HCT116 (cell line): ENCODE measurements at places on chromosomes 1 and 21. TPM values are rescaled to one million over a fixed set of nuclear protein-coding genes. Genes with fewer than 3 reads are reported as not detected.

ATP1A1 gene
- total RNA-seq: 290 TPM

GJA5 gene
- total RNA-seq: not detected

TMEM52 gene
- total RNA-seq: 27.5 TPM

SLC25A34 gene
- 0.59 TPM for total RNA-seq

CACNA1S gene
- total RNA-seq: not detected

OR2AK2 gene
- total RNA-seq: not detected

DNA sequence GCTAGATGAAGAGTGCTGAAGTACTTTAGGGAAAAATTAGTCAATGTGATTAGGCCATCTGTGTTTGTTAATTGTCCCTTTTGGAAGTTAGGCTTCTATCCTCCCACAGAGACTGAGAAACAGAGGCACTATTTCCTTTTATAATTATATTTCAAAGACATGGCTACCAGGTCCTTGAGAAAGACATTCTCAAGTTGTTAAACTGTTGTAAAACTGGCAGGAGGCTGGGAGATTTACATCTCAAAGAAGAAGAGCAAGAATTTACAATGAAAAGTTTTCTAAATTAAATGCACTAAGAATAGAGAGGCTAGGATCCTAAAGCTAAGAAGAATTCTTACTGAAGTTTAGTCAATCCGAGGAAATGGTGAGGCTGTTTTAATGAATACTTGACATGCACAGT is 74.0 kb upstream of the BRINP3 start:
- no peaks in the 10 kb centered on the region for H3K4me1 ChIP-seq
- DNase-seq: no peak
- H3K27me3 ChIP-seq: no peaks in the 10 kb centered on the region
- H3K4me3 ChIP-seq: no peak overlapping the region

DNA sequence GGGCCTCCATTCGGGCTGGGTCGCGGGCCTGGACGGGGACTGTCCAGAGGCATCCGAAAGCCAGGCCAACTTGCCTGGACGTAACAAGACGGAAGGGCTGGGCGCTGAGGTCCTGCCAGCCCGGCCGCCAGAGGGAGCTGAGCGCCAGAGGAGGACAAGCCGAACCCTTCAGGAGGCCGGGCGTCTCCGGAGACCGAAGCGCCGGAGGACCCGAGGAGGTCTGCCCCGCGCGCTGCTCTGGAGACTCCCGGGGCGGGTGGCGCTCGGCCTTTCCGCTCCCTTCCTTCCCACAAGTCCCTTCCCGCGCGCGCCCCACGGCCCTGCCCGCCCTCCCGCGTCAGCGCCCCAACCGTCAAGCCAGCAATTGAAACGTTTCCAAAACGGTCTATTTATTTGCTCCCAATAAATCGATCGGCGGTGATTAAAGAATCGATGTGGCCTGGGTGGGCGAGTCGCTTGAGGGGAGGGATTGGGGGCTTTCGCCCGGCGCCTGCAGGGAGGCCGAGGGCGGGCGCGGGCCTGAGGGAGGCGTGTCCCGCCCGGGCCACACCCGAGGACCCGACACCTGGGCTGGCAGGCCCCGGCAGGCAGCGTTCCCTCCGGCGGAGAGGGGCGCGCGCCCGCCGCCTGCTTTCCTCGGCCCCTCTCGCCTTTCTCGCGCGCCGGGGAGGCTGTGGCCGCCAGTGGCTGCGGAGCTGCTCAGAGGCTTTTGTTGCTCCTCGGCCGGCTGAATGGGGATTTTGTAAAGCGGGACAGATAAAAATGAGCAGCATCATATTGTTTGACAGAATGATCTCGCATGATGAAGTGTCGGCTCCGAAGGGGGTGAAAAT is 5.2 kb upstream of the FOXD3 start:
- DNase-seq: peak; percentile 78
- H3K27ac ChIP-seq: peak overlapping the region; percentile 73

DNA sequence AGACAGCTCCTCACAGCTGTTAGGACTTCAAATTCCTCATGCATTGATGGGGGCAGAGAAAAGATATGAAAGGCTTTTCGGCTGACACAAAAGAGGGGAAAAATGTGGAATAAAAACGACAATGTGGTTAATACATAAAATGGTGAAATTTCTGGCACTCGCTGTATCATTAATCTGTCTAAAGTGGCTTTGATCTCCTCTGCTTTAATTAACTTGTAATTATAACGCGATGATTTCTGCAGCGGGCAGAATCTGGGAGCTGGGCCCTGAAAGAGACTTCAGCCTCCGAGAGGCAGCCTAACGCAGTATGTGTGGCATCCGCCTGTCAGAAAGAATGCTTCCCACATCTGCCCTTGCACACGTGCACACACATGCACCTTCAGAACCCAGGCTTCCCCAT is 144.1 kb upstream of the IGSF21 start:
- no peaks in the 10 kb centered on the region for H3K36me3 ChIP-seq
- DNase-seq: no peak
- no peak overlapping the region for H3K4me3 ChIP-seq
- no peak overlapping the region for H3K27ac ChIP-seq

- H3K4me1 ChIP-seq: peaks cover 4% of the 10 kb centered on the region; the same call in 1 of the 2 replicates
- no peak for DNase-seq
- H3K4me3 ChIP-seq: no peak overlapping the region
- no peaks in the 10 kb centered on the region for H3K36me3 ChIP-seq
- no peak overlapping the region for H3K27ac ChIP-seq
- no peaks in the 10 kb centered on the region for H3K27me3 ChIP-seq
Observed at GRCh38 chr1:112806090-112806642, 91.0 kb upstream of the PPM1J start.

DNA sequence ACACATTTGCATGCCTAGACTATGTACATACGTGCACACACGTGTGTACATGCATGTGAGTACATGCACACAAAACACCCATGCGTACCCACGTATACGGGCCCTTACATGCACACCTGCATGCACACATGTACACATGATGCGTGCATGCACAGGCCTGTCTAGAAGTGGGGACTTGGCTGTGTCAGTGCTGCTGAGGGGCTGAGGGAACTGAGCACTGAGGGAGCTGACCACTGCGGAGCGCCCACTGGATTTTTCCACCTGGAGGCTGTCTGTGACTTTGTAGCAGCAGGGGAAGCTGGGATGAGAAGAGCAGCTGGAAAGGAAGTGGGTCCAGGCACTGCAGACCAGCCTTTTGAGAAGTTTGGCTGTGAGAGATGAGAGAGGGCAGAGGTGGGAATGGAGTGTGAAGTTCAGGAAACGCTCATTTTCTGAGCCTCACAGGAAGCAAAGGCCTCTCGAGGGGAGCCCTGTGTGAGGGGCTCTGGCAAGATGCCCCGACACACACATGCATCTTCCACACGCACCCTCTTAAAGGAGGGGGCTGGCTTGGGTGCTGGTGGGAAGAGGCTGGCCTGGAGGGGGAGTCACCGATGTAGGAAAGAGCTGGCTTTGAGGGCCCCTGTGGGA is 20.9 kb downstream of the PODN start:
- no peak overlapping the region for H3K4me3 ChIP-seq
- H3K27me3 ChIP-seq: no peaks in the 10 kb centered on the region
- no peaks in the 10 kb centered on the region for H3K36me3 ChIP-seq
- DNase-seq: no peak
- no peak overlapping the region for H3K27ac ChIP-seq

- H3K4me1 ChIP-seq: peaks cover 11% of the 10 kb centered on the region
- H3K27me3 ChIP-seq: no peaks in the 10 kb centered on the region
- peak within 1 kb of the TSS; percentile 81 for H3K4me3 ChIP-seq
- no peak for DNase-seq
Observed at GRCh38 chr21:36966066-36966820, at the start of gene HLCS. HLCS (minus strand) TSS chr21:36966669; CDS start chr21:36966638, 31 bp downstream.
